ENCODE measurements at places on chromosomes 13 and 19.

DNA sequence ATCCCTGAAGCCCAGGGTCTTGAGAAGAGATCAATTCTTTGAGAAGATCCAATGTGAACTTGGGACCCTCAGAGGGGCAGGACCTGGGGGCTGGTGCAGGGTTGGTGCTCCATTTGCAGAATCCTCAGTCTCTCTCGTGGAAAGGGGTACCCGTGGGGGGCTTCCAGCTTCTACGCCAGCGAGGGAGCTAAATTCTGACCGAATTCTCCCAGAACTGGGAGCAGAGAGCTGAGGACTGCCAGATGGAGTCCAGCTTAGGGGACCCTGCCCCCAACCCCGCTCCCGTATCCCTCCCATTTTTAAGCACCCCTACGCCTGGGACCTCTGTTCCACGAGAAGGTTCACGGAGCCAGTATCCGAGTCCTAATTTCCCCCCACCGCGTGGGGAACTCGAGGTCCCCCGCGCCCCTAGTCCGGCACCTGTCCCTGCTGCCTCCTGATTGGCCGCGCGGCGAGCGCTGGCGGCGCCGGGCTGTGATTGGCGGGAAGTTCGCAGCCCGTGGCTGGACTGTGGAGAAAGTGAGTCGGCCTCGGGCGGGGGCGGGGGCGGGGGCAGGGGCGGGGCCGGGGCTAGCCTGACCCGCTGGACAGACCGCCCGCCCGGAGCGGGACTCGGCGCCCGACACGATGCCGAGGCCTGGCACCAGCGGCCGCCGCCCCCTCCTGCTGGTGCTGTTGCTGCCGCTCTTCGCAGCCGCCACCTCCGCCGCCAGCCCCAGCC lies 4.4 kb upstream of the LTBP4 start:
- DNase-seq = no peak

- DNase-seq = no peak
Observed at GRCh38 chr19:14003251-14004055, 2.7 kb downstream of the RFX1 start.

- DNase-seq = no peak
Observed at GRCh38 chr19:39401549-39402345, 4.9 kb upstream of the ZFP36 start.

DNA sequence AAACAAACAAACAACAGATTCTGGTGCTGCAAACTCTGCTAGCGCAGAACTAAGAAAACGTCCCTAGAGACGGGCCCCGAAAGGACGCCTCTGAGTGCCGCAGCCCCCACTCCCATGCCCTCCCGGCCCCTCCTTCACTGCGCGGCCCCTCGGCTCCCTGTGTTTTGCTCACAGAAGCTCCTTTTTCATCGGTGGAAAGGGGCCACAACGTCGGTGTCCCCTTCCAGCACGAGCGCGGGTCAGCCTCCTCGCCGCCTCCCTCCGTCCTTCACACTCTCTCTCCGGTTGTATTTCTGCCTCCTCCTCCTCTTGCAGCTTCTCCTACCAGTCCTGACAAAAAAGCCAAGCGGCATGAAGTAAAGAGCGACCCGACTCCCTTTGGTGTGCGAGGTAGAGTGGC lies 14.8 kb upstream of the F7 start:
- no peak for DNase-seq

GRCh38 chr19:30419568-30420180 lies 47.5 kb downstream of the ZNF536 start:
- no peak for DNase-seq

DNA sequence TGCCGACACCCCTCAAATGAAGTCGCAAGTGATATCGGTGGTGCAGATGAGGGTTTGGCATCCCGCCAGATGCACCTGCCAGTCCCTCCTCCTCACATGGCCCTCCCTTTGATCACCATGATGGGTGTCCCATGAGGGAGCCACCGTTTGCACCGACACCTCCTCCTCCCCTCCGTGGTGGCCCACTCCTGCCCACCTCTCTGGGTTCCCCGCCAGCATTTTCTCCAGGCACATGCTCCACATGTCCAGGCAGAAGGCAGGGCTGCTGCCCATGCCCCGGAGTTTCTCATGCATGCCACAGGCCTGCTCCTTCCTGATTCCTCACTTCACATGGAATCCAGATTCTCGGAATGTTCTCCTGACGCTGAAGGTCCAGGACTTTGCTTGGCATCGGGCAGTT lies 49.3 kb downstream of the COL4A2 start:
- no peak for DNase-seq

- DNase-seq = no peak
Observed at GRCh38 chr13:109288151-109288709, 498.2 kb downstream of the IRS2 start.

All from glomerular endothelial cell (primary cell).